ENCODE measurements at places on chromosomes 12 and 14.

DNA sequence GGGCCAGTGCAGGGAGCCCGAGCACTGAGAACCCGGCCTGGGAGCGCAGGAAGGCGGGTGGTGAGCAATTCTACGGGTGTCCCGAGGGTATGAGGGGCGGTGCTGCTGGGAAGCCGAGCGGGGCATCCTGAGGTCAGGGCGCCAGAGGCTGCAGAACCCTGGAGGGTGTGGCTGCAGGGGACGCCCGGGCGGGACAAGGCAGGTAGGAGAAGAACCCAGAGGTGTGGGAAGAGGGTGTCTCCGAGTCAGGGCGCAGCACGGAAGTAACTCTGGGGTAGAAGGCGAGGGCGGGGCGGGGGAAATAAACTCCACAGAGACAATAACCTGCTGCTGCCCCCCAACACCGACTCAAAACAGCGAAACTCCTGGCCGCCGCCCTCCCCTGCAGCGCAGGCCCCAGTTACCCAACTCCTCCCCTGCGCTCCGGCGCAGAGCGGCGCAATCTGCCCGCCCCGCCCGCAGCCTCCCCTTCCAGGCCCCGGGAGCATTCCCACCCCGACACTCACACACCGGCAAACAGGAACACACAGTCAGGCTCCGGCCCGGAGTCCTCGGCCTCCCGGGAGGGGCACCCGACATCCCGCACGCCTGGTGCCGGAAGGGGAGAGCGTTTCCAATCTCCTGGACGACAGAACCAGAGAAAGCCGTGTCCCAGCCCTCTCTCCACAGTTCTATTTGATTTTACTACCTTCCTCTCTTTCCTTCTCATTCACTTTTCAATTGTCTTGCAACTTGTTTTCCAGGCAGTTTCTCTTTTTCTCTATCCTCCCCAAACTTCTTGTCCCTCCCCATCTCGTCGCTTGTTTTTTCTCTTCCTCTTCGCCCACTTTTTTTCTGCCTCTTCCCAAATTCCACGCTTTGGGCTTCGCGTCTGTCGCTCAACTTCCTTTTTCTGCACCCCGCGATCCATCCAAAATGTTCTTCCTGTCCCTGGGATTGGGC is 2.4 kb downstream of the HRK start:
- H3K27me3 ChIP-seq = no peaks in the 10 kb centered on the region
- H3K4me1 ChIP-seq = peaks cover 17% of the 10 kb centered on the region
- H3K36me3 ChIP-seq = no peaks in the 10 kb centered on the region
- peak overlapping the region; percentile 47 for H3K4me3 ChIP-seq

- no peaks in the 10 kb centered on the region for H3K36me3 ChIP-seq
- H3K4me3 ChIP-seq = no peak overlapping the region
- no peak for DNase-seq
- no peaks in the 10 kb centered on the region for H3K4me1 ChIP-seq
- H3K27ac ChIP-seq = no peak overlapping the region
- H3K27me3 ChIP-seq = no peaks in the 10 kb centered on the region
These were observed 302.4 kb downstream of the NELL2 start for GRCh38 chr12:44573723-44574122.

GRCh38 chr12:56947633-56948456 is 9.6 kb downstream of the RDH16 start:
- H3K4me3 ChIP-seq = no peak overlapping the region
- no peaks in the 10 kb centered on the region for H3K36me3 ChIP-seq
- no peak overlapping the region for H3K27ac ChIP-seq
- no peak for DNase-seq

DNA sequence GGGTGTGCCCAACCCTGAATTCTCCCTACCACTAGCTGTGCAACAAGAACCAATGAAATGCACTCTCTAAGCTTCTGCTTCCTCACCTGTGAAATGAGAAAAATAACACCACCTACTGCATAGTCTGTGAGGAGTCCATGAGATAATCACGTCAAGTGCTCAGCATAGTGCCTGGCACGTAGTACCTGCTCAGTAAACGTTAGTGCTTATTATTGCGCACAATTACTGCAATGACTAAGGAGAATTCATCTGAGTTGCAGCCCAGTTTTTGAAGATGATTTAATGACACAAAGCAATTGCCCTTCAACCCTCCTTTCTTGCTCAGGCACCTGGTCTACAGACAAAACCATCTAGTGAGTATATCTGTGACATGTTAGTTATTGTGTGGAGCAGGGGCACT is 8.8 kb downstream of the VDR start:
- H3K36me3 ChIP-seq = no peaks in the 10 kb centered on the region
- H3K4me1 ChIP-seq = no peaks in the 10 kb centered on the region
- H3K27me3 ChIP-seq = no peaks in the 10 kb centered on the region
- H3K4me3 ChIP-seq = no peak overlapping the region
- DNase-seq = no peak

DNA sequence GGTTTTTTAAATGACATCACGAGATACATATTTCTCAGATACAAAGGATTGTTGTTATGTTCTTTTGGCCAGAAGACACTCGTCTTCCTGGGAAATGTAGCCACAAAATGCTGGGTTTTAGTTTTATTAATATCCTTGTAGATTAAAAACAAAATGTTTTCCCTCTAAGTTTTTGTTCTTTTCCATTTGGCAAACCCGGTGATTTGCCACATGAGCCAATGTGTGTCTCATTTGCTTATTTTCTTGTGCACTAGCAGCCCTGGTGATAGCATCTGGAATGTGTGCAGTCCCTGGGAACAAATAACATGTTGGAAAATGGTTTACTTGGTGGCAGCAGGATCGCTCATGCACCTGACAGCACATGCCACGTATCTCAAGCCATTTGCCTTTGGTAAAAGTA is 61.0 kb downstream of the HMGA2 start:
- H3K27ac ChIP-seq = no peak overlapping the region
- DNase-seq = peak; percentile 17
- no peaks in the 10 kb centered on the region for H3K27me3 ChIP-seq
- H3K4me1 ChIP-seq = no peaks in the 10 kb centered on the region
- no peaks in the 10 kb centered on the region for H3K36me3 ChIP-seq

GRCh38 chr12:95554532-95555071 is 3.3 kb upstream of the USP44 start:
- DNase-seq = no peak
- no peaks in the 10 kb centered on the region for H3K27me3 ChIP-seq
- H3K4me3 ChIP-seq = no peak overlapping the region
- H3K4me1 ChIP-seq = no peaks in the 10 kb centered on the region
- no peak overlapping the region for H3K27ac ChIP-seq

GRCh38 chr12:100058482-100059029 is 73.8 kb upstream of the ANKS1B start:
- no peaks in the 10 kb centered on the region for H3K36me3 ChIP-seq
- no peaks in the 10 kb centered on the region for H3K4me1 ChIP-seq
- no peaks in the 10 kb centered on the region for H3K27me3 ChIP-seq
- no peak overlapping the region for H3K27ac ChIP-seq

GRCh38 chr12:7857971-7858370 is 14.7 kb downstream of the SLC2A14 start:
- H3K4me3 ChIP-seq = no peak overlapping the region
- H3K27ac ChIP-seq = no peak overlapping the region
- H3K27me3 ChIP-seq = no peaks in the 10 kb centered on the region
- no peaks in the 10 kb centered on the region for H3K36me3 ChIP-seq

GRCh38 chr12:23947395-23947794 is 2.1 kb downstream of the SOX5 start:
- H3K4me1 ChIP-seq = no peaks in the 10 kb centered on the region
- no peak for DNase-seq
- H3K27ac ChIP-seq = no peak overlapping the region
- H3K4me3 ChIP-seq = no peak overlapping the region
- H3K36me3 ChIP-seq = no peaks in the 10 kb centered on the region

- no peaks in the 10 kb centered on the region for H3K36me3 ChIP-seq
- H3K27me3 ChIP-seq = no peaks in the 10 kb centered on the region
- peaks cover 37% of the 10 kb centered on the region for H3K4me1 ChIP-seq
- H3K27ac ChIP-seq = peak overlapping the region; percentile 83
- peak overlapping the region; percentile 64 for H3K4me3 ChIP-seq
These were observed 695 bp upstream of the TNFAIP2 start for GRCh38 chr14:103122585-103122946.

- no peaks in the 10 kb centered on the region for H3K36me3 ChIP-seq
- no peak overlapping the region for H3K27ac ChIP-seq
- no peaks in the 10 kb centered on the region for H3K4me1 ChIP-seq
- no peak overlapping the region for H3K4me3 ChIP-seq
- no peaks in the 10 kb centered on the region for H3K27me3 ChIP-seq
These were observed 6.5 kb upstream of the CPNE6 start for GRCh38 chr14:24064856-24065255.

GRCh38 chr12:124691429-124691828 is 124.0 kb upstream of the NCOR2 start:
- no peak for DNase-seq
- no peaks in the 10 kb centered on the region for H3K27me3 ChIP-seq
- H3K27ac ChIP-seq = no peak overlapping the region
- H3K4me1 ChIP-seq = peaks cover 18% of the 10 kb centered on the region

DNA sequence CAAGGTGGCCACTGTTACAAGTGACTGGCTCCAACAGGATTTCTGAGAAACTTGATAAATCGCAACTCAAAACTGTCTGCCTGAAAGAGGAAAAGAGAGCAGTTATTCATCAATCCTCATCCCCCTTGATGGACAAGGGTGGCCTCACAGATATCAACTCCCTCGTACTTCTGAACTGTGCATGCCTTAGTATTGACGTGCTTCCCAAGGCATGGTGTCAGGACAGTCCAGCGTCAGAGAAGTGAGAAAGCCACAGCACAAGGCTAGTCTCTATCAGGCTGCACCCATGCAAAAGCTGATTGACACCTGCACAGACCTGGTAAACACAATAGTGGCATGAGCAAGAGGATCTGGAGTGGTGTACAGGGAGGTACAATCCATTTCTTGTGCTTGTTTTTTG is 125.5 kb upstream of the SLC35F4 start:
- H3K4me3 ChIP-seq = no peak overlapping the region
- no peaks in the 10 kb centered on the region for H3K4me1 ChIP-seq
- H3K36me3 ChIP-seq = no peaks in the 10 kb centered on the region
- H3K27ac ChIP-seq = no peak overlapping the region
- no peaks in the 10 kb centered on the region for H3K27me3 ChIP-seq
- no peak for DNase-seq

DNA sequence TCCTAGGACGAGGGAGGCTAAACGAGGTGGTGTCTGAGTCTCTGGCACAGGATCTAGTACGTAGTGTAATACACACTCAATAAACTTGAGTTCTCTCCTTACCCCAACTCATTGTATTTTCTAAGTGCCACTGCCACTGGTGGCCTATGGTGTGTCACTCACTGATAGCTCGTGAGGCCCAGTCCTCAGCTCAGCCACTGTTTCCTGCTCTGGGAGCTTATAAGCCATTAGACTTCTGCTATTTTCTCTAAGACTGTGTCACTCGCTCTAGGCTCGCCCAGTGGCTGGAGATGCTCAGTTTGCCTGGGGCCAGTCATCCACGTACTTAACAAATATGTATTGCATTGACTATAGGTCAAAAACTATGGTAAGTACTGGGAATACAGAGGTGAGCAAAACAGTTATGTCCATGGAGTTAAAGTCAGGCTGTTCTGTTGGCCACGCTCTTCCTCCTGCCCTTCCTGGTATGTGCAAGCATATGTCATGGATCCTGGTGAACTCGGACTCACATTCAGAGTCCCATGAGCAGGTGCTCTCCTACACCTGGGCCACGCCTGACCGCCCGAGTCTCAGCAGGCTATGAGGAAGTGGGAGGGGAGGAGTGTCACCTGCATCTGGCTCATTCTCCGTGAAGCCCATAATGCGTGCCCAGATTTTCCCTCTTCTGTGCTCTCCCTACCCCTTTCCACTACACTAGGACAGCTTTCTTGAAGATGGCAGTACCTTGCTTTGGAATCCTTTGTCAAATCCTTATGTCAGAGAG is 41.6 kb downstream of the DEGS2 start:
- no peak overlapping the region for H3K4me3 ChIP-seq
- no peaks in the 10 kb centered on the region for H3K4me1 ChIP-seq
- DNase-seq = no peak
- no peak overlapping the region for H3K27ac ChIP-seq
- H3K27me3 ChIP-seq = no peaks in the 10 kb centered on the region
- no peaks in the 10 kb centered on the region for H3K36me3 ChIP-seq

DNA sequence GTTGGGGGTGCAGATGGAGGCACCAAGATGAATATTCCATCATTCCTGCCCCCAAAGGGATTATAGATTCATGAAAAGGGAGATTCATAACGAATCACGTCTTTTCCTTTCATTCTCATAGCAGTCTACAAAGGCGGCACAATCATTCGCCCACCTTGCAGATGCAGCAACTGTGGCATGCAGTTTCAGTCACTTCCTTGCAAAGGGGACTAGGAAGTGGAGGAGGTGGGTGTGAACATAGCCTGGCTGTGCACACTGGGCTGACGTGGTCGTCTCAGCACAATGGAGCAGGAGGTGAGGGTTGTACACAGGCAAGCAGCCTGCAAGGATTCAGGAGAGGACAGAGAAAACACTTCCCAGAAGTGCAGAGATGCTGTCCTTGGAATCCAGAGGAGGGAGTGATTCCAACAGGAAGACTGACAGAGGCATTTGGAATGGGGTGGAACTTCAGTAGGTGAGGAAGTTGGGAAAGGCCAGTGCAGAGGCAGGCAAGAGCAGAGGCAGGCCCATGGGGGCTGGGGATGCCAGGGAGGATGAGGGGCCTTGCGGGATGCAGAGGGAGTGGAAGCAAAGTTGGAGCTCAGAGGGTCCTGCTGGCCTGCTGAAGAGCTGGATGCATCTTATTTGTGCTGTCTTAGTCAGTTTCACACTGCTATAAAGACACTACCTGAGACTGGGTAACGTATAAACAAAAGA is 21.9 kb upstream of the PPP2R5C start:
- H3K27ac ChIP-seq = no peak overlapping the region
- H3K4me3 ChIP-seq = no peak overlapping the region
- H3K36me3 ChIP-seq = no peaks in the 10 kb centered on the region
- DNase-seq = no peak
- H3K27me3 ChIP-seq = no peaks in the 10 kb centered on the region

DNA sequence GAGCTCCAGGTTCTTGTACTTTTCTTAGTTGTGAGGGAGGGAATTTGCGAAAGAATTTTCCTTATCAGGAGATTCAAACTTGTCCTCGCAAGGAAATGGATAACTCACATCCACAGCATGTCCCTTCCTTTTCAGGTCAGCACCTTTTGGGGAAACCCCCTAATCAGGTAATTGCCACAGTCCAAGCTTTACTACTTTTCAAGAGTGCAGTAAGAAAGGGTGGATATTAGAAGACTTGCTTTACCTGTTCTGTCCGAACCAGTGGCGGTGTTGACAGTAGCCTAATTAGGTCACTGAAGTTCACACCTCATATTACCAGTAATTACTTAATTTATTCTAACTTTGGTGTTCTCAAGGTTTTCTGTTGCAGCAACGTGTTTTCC is 6.7 kb upstream of the C12orf50 start:
- DNase-seq = no peak
- H3K27ac ChIP-seq = peak overlapping the region; percentile 61
- peak overlapping the region; percentile 93 for H3K4me3 ChIP-seq
- H3K4me1 ChIP-seq = peaks cover 6% of the 10 kb centered on the region

GRCh38 chr12:10251669-10252068 is 39.0 kb downstream of the GABARAPL1 start:
- H3K36me3 ChIP-seq = no peaks in the 10 kb centered on the region

- no peaks in the 10 kb centered on the region for H3K27me3 ChIP-seq
- H3K27ac ChIP-seq = no peak overlapping the region
- no peak for DNase-seq
- no peak overlapping the region for H3K4me3 ChIP-seq
- H3K4me1 ChIP-seq = no peaks in the 10 kb centered on the region
These were observed 31.7 kb downstream of the TTC5 start for GRCh38 chr14:20274062-20274461.
